Peyer's patch (tissue), 4 donors: ENCODE measurements at places on chromosomes 3 and 15.

GRCh38 chr3:105579439-105579838, 212.7 kb downstream of the ALCAM start:
- DNase-seq = no peak

DNA sequence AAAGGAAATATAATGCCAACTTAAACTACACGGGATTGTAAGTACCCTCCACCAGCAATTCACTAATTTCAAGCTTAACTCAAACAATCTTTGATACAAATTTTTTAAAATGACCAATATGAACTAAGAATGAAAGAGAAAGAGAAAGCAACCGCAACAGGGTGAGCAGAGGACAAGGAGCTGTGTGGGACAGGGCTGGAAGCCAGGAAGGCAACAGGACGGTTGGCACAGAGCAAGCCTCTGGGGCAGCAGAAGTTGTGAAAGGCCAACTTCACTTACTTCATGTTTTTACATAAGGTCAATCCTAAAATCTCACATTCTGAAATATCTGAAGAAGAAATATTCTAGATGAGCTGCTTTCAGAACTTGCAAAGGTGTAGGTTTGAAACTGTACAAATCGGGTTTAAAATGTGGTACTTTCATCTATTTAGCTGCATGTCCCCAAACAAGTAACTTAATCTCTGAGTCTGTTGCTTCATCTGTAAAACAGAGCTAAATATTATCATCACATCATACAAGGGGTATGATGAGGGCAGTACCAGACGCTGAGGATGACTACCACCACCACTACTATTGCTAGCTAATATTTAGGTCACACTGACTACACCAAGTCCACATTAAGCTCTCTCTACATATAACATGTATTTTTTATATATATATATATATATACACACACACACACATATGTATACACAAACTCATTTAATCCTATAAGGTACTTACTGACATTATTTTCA, 101.7 kb downstream of the IGSF11 start:
- DNase-seq = no peak

DNA sequence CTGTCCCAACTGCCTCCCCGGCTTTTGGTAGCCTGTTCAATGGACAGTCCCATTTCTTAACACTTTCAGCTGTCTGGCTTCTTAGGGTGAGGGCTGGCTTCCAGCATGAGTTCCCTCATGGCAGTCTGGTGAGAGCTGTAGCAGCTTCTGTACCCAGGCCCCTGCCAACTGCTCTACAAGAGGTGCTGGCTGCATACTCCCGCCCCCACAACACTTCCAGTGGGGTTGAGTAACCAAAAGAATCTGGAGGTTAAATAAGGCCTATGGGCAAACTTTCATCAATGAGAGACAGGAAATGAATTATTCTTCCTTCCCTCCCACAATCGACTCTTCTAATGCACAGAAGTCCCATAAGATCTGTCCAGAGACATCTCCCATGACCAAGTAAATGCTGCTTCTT, 145.0 kb downstream of the NEK10 start:
- no peak for DNase-seq

- peak; percentile 52 for DNase-seq
Measured at GRCh38 chr3:48897460-48898376, 964 bp downstream of the SLC25A20 start.
